Cerebellum (tissue), 4 donors: ENCODE measurements at places on chromosomes 4 and X. TPM values are rescaled to one million over a fixed set of nuclear protein-coding genes. Genes with fewer than 3 reads are reported as not detected.

Gene OTUD6A
- not detected for total RNA-seq

Gene MSX1
- total RNA-seq, result 6.7 TPM

Gene FGF2
- total RNA-seq, result 12.1 TPM

Gene NEXMIF
- 32.1 TPM for total RNA-seq

Gene SERPINA7
- total RNA-seq, result not detected

Gene KLKB1
- 0.45 TPM for total RNA-seq
